ENCODE measurements at places on chromosomes 2 and 18.
A peak's percentile ranks its signal among the peaks of the same experiment; 100 is the strongest.

DNA sequence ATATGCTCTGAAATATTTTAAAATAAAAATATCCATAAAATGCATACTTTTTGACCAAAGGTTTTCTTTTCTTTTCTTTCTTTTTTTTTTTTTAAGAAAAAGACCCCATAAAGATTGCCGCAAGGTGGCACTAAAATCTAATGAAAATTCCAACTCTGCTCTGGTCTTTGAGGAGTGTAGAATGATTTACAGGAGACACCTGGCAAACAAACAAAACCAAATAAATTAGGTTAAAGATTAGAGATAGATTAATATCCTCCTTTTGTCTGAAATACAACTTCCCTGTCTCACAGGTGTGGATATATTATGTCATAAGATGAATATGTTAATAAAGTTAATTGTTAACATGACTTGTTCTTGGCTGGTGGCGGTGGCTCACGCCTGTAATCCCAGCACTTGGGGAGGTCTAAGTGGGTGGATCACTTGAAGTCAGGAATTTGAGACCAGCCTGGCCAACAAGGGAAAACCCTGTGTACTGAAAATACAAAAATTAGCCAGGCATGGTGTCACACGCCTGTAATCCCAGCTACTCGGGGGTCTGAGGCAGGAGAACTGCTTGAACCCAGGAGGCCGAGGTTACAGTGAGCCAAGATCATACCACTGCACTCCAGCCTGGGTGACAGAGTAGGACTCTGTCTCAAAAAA, 3.5 kb upstream of the RHOB start:
- DNase-seq, result peak; percentile 23

DNA sequence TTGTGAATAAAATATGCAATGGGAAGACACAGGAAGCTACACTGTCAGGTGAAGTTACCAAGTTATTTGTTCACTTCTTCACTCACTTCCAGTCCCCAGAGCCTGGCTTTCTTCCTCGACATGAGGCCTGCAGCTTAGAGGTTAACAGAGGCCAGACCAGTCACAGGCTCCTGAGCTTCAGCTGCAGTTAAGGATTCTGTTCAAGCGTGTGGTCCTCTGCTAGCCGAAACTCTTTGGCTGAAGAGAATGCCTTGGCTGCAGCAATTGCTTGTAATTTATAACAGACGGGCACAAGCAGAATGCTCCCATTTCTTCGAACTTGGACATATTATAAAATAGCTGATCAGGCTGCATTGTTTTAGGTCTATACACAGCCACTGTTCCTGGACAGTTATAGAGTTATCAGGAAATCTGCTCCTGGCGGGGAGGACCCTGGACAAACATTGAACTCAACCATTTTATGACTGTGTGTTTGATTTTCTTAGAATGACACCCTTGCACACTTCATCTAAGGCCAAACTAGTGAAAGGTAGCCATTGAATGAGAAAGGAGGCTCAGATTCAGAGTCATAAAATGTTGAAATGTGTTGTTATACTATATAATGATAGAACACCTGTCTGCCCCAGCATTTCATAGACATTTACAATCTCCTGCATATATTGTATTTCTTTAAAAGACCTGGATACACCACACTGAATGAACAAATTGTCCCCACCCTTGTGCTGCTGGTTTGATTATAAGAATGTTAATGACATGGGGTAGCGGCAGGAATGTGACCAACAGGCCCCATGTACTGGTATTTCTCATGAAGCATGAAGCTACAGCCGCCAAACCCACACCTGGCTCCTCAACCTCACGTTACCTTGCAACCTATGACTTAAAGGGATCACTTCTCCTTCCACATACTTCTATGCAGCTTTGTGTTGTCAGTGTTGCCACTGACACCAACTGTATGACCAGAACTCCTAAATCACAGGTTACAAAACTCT, 153.6 kb downstream of the TDRD15 start:
- no peak for DNase-seq

- no peak for DNase-seq
Observed at GRCh38 chr2:74915743-74916142, 42.7 kb upstream of the POLE4 start.

GRCh38 chr2:11617984-11618707, 51.8 kb downstream of the NTSR2 start:
- no peak for DNase-seq

DNA sequence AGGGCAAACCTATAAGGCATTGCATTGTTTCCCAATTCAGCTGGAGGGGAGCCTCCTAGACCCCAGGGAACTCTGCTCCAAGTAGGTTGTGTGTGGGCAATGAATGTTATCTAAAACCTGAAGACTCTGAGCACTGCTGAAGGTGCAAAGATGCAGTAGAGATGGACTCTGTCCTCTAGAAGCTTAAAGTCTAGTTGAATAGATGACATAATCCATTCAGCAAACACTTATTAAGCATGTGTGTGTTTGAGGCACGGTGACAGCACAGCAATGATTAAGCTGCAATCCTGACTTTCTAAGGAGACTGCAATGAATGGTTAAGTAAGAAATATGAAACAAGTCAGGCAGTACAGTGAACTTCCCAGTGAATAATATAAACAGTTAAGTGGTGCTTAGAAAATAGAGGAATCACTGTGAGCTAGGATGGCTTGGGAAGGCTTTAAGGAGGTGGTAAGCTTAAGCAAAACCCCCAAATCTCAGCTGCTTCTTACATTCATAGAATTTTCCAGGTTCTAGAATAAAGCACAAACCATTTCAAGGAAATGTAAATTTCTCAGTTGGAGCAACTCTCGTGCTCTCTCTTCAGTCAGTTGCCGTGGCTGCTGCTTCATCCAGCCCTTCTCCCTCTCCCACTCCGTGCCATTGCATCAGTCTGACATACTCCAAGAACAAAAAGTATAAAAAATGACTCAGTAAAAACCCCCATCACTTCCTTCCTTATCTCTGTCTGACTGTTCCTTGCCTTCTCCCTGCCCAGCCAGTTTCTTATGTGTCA, 19.1 kb downstream of the MXD1 start:
- DNase-seq, result no peak

GRCh38 chr2:232458661-232459418, 2.9 kb downstream of the ALPI start:
- DNase-seq, result no peak
